Uterus (tissue), 4 donors: ENCODE measurements at places on chromosomes 12 and 14. TPM values are rescaled to one million over a fixed set of nuclear protein-coding genes. Genes with fewer than 3 reads are reported as not detected.

GRCh38 chr12:63400718-63401117 is 249.7 kb upstream of the AVPR1A start:
- DNase-seq = no peak

DNA sequence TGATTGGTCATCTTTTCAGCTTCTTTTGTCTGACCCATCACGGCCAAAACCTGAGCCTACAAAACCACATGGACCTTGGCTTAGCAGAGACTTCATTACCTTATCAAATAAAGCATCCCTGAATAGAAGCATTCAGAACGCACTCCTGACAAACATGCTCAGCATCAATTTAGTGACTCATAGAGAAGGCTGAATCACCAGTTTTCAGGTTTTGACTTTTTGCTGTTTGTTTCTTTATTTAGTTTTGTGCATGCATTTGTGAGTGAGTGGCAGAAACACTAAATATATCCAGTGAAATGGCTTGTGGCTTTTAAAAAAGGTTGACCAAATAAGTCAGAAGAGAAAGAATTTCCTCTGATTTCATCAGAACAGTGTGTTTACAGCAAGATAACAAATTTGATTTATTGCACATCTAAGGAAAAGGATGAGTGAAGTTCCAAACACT is 19.0 kb upstream of the OVCH1 start:
- no peak for DNase-seq

GRCh38 chr12:132746613-132747012 is 15.0 kb downstream of the ANKLE2 start:
- DNase-seq = no peak

GRCh38 chr12:46770501-46771183 is 55.2 kb downstream of the SLC38A4 start:
- no peak for DNase-seq

The TPH2 gene
- not detected for total RNA-seq

The AMN gene
- 0.69 TPM for total RNA-seq

The BMP4 gene
- total RNA-seq = 12.0 TPM
